ENCODE measurements at places on chromosomes 2 and 18.

DNA sequence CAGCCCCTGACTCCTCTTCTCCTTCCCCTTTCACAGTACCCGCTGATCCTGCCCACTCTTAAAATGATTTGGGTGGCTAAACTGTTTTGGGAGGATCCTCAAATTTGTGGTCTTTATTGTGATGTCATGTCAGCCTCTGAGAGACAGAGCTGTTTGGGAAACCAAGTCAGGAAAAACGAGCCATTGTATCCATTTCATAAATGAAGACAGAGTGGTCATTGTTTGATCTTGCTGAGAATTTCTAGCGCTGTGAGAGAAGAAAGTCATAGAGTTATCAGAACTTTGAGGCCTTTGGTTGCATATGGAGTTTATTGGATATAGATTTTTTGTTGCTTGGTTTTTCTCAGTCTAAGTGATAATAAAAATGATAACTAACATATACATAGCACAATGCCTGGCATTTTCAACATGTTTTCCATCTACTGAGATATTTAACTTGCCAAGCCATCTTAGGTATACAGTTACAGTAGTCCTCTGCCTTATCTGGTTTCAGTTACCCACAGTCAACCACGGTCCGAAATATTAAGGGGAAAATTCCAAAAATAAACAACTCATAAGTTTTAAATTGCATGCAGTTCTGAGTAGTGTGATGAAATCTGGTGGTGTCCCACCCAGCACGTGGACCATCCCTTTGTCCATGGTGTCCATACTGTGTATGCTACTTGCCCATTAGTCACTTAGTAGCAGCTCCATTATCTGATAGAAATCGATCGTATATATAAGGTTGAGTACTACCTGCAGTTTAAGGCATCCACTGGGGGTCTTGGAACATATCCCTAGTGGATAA lies 105.0 kb upstream of the RASGRP3 start:
- DNase-seq, result no peak

DNA sequence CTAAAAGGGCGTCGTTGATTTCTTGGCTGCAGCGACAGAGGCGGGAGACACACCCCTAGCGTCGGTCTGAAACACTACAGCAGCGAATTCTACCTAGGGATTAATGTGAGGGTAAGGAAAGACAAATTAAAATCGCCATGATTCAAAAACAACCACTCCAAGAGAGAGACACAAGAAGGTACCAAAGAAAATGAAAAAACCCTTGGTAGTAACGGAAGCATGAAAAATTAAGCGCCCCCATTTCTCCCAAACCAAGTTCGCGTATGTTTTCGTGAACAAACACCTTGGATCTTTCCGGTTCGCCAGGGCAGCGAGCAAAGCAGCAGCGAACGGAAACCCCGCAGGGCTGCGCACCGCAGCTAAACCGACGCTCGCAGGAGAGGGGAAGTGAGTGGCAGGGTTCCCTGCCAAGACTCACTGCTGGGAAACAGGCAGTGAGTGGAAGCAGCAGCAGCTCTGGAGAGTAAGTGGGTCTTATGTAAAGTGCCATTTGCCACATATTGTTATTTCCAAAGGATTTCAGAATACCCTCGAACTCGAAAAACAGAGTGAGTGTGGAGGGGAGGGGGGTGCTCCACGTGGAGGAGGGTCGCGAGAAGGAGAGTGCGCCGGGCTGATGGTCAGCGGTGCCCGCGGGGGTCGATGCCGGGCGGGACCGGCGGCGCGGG lies 1.0 kb downstream of the PPP3R1 start:
- peak; percentile 41 for DNase-seq

DNA sequence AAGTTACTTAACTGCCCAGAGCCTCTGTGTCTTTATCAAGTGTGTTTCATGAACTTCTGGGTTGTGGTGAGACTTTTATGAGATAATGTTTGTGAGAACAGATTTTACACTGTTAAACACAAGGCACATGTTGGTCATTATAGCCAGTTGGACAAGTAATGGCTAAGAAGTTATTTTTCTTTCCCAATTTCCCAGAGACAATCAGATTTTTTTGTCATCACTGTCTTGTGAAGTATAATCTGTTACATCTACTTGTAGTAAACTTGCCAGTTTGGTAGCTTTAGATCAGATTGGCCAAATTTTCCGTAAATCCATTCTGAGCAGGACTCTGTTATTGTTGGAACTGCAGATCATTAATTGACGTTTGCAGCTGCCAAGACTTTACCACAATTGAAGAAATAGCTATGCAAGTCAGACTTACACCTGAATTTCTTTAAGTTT lies 838.8 kb downstream of the SLC4A3 start:
- no peak for DNase-seq

- DNase-seq, result no peak
Observed at GRCh38 chr18:58100154-58100553, 56.1 kb downstream of the NEDD4L start.

DNA sequence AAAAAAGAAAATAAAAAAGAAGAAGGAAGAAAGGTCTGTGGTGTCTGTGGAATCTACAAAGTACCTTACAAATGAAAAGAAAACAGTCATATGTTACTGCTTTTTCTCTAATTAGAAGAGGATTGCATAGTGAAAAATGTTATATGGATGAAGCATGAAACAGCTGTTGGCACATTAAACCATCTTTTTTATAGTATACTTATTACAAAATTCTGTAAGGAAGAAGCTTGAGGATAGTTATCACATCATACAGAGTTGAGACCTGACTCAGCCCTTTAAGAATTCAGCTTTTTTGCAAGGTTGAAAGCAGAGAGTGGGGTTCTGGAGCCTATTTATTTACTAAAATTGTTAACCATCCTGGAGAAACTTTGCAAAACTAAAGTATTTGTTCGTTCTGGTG lies 222.7 kb downstream of the PHLPP1 start:
- no peak for DNase-seq

- DNase-seq, result peak; percentile 16
Observed at GRCh38 chr18:2147476-2148230, 423.7 kb downstream of the METTL4 start.

DNA sequence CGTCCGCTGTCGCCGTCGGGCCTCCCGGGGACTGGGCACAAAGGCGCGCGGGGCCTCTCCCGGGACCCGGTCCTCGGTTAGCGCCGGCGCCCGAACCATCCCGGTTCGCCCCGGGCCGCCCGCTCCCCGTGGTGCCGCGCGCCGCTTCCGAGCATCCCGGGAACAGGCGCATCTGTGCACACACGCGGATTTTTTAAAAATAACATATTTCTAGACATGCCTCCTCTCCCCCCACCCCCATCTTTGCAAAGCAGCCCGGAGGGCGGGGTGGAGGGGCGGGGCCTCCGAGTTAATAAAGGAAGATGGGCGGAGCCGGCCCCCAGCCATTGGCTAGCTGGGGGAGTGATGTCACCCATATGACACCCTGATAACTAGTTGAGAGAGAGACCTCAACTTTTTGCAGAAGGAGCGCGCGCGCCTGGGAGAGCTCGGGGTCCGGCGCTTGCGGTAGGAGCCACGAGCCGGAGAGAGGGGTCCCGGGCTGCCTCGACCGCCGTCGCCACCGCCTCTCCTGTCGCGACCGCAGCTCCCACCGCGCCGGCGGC lies at the start of gene SOX11:
SOX11 (plus strand) TSS at position 400 of the 545 bp plus-strand sequence. CDS start 338 bp downstream, outside the sequence.
- peak; percentile 59 for DNase-seq

DNA sequence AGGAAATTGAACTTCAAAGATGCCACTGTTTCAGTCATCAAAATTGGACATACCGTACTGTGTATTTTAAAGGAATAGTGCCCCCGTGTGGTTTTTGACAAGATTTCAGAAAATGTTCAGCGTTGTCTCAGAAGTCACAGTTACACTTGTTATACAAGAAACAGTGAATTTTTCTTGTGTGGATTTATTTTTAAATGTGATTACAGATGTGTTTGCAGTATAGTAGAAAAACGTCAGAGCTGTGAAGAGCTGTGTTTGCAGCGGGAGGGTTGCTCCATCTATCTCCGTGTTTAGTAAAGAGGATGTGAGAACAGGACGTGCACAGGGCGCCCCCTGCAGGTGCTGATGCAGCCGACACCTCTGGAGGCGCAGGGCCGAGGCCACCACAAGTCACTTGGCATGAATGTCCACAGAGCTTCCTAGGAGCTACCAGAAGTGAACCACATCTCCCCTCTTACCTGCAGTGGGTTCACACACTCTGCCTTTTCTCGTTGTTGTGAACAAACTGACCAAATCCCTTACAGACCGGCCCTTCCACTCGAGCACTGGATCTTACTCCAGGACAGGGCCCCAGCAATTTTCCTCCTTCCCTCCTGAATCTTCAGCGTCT lies 73.1 kb downstream of the CACNB4 start:
- DNase-seq, result peak; percentile 36

GRCh38 chr2:108414945-108415344 lies 34.1 kb upstream of the GCC2 start:
- DNase-seq, result no peak

GRCh38 chr2:99984799-99985515 lies 157.4 kb downstream of the AFF3 start:
- DNase-seq, result peak; percentile 83

DNA sequence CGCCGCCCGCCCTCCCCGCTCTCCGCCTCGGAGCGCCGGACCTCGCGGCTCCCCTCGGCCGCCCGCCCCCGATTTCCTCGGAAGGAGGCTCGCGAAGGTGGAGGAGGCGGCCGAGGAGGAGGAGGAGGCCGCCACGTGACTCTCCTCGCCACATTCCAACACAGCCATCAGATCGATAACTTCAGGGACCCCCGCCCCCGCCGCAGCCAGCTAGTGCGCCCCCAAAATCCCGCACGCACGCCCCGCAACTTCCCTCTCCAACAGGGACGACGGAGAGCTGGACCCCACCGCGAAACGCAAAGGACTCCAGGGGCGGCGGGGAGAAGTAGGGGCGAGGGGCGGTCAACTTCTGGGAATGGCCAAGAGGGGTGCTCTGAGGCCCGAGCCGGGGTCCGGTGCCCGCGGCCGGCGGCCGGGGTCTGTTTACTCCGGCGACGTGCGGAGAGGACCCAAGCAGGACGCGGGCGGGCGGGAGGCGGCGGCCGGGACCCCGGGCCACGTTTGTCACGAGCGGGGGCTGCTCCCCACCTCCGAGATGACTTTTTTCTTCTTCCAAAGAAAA lies 2.0 kb downstream of the ZNF521 start:
- no peak for DNase-seq

- DNase-seq, result no peak
Observed at GRCh38 chr18:21548647-21549046, 51.9 kb downstream of the ESCO1 start.

- no peak for DNase-seq
Observed at GRCh38 chr2:17328161-17328560, 190.1 kb downstream of the RAD51AP2 start.

- DNase-seq, result no peak
Observed at GRCh38 chr18:10985689-10986088, 163.7 kb downstream of the PIEZO2 start.

DNA sequence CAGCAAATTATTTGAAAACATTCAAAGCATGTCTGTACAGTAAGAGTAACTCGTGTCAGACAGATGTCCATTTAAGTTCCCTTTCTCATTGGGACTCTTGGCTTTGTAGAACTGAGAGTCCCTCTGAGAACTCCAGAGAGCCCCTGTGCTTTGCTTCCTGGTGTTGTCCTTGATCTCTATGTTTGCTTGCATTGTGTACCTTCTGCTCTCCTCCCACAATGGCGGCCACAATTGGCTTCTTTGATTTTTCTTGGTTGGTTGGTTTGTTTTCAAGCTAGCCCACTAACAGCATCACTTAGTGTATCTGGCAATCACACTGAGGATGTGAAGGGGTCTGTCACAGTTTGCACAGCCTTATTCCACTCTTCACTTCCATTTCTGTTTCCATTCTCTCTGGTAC lies 15.1 kb downstream of the ASB18 start:
- DNase-seq, result no peak

DNA sequence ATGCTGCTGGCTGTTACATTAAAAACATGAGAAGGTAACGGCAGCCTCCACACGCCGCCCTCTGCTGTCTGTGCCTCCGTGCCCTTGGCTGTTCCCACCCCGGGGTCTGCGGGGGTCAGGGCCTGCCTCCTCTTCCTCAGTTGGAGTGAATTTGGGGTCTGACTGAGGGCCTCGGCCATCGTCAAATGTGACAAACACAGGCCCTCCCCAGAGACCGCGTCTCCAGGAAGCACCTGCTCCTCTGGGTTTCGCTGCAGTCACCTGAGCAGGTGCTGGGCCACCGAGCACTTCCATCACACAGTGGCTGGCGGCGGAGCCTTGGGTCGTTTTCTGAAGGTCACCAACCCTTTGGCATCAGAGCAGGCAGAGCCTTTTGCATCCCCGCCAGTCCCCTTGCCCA lies 70.9 kb downstream of the NFATC1 start:
- DNase-seq, result no peak

- DNase-seq, result no peak
Observed at GRCh38 chr2:100893392-100894104, 73.6 kb downstream of the NPAS2 start.

- DNase-seq, result no peak
Observed at GRCh38 chr2:71923887-71924533, 223.7 kb downstream of the CYP26B1 start.

DNA sequence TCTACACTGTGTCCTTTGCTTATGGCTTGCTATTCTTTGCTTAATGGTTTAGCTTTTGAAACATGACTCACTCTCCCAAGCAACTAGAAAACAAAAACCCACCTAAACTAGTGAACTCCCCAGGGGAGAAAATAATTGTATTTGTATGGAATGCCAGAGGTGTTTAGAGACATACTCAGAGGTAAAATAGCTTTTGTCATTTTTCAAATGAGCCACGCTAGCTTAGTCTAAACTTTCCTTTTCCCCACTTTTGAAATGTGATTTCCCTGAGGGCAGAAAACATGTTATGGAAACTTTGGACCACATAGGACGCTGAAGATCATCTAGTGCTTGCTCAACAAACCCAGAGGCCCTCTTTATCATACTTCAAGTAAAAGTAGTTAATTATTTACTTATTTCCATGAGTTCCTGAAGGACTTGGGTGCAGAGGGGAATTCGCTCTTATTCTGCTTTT lies 16.5 kb upstream of the CYTIP start:
- DNase-seq, result no peak

DNA sequence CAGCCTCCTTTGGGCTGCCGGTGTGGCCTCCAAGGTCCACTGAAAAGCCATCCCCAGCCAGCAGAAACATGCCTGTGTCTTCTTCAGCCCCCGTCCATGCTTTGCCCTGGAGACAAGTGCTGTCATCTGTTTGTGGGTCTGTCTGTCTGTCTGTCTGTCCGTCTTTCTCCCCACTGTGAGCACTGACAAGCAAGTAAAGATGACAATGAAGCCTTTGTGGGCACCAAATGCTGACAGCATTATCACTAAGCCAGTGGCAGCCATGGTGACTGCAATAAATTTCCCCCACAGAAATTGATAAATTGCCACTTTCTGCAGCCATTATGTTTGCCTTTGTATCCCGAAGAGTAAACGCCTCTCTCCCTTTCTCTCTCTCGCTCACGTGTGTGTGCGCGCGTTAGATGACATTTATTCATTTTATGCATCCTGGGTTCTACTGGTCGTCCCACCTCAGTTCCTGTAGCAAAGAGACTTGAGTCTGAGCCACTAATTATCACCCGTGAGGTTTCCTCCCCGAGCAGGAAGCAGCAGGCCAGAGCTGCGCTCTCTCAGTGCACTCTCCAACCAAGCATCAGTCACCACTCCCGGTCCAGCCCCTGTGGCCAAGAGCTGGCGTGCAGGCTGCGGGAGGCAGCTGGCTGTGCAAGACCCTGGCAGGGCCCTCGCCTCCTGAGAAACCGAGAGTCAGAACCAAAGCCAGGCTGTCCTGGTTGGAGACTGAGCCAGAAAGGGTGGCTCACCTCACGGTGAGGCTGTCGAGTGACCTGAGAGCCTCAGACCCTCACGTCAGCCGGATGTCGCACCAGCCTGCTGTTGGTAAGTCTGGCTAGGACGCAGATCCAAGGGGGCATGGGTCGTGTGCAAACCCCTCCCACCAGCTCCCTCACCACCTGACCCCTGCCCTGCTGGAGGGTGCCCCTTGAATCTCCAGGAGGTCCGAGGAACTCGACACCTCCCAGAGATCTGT lies 6.9 kb downstream of the STEAP3 start:
- DNase-seq, result no peak

Data from HFF-Myc (cell line).